ENCODE measurements at places on chromosomes 12 and 14. TPM values are rescaled to one million over a fixed set of nuclear protein-coding genes. Genes with fewer than 3 reads are reported as not detected.

KLHDC1 gene
- total RNA-seq: 0.98 TPM

DNA sequence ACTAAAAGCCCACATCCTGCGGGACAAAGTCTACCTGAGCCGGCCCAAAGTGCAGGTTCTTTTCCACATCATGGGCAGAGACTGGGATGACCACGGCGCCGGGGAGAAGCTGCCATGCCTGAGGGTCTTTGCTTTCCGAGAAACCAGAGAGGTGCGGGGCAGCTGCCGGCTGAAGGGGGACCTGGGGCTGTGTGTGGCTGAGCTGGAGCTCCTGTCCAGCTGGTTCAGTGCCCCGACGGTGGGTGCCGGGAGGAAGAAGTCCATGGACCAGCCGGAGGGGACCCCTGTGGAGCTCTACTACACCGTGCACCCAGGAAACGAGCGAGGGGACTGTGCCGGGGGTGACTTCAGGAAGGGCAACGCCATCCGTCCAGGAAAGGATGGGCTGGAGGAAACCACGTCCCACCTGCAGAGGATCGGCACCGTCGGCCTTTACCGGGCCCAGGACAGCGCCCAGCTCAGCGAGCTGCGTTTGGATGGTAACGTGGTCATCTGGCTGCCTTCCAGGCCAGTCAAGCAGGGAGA is 148.1 kb downstream of the TMEM132C start:
- DNase-seq: no peak
- H3K27me3 ChIP-seq: no peaks in the 10 kb centered on the region
- no peak overlapping the region for H3K27ac ChIP-seq
- H3K36me3 ChIP-seq: no peaks in the 10 kb centered on the region

GRCh38 chr12:121135320-121135719 is 2.6 kb downstream of the P2RX7 start:
- H3K27ac ChIP-seq: no peak overlapping the region
- no peak for DNase-seq
- H3K27me3 ChIP-seq: no peaks in the 10 kb centered on the region
- no peaks in the 10 kb centered on the region for H3K36me3 ChIP-seq
- H3K4me3 ChIP-seq: no peak overlapping the region

DNA sequence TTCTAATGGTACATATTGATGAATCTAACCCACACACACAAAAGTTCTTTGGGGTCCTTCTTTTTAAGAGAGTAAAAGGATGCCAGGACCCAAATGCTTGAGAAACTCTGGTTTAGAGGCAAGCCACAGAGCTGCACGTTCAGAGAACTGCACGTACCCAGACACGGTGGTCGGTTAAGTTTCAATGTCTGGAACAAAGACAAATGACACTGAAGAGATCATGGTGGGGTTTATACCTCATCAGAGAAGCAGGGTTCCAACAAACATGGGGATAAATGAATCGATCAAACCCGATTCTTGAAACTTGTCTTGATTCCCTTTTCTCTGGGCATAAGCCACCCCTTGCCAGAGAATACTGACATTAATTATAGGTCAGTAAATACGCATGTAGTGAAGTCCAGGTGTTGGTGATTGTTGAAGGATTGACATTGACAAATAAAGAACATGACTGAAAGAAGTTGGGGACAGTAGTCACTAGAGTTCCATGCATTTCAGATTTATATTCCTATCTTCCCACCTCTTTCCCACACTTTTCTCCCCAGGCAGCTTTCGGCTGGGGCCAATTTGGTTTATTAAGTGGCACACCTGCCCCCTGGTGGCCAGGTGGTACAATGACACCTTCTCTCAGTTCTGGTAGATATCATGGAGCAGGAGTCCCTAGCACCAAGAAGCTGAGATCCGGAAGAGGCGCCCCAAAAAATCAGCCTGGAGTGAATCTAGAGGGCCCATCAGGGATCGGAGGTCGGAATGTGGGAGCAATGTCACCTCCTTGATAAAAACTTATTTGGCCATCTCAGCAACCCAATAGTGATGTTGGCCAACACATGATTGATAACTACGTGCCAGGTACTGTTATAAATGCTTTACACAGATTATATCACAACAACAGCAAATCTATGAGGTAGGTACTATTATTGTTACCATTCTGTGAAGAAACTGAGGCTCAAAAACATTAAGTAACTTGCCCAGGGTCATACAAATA is 17.8 kb upstream of the HDAC7 start:
- peak; percentile 66 for DNase-seq
- peaks cover 25% of the 10 kb centered on the region for H3K4me1 ChIP-seq
- no peak overlapping the region for H3K27ac ChIP-seq
- no peak overlapping the region for H3K4me3 ChIP-seq

PRKD1 gene
- total RNA-seq: not detected

Data from HCT116 (cell line).